IPS DF 19.7 (cell line): ENCODE measurements at places on chromosomes 5 and 9.

DNA sequence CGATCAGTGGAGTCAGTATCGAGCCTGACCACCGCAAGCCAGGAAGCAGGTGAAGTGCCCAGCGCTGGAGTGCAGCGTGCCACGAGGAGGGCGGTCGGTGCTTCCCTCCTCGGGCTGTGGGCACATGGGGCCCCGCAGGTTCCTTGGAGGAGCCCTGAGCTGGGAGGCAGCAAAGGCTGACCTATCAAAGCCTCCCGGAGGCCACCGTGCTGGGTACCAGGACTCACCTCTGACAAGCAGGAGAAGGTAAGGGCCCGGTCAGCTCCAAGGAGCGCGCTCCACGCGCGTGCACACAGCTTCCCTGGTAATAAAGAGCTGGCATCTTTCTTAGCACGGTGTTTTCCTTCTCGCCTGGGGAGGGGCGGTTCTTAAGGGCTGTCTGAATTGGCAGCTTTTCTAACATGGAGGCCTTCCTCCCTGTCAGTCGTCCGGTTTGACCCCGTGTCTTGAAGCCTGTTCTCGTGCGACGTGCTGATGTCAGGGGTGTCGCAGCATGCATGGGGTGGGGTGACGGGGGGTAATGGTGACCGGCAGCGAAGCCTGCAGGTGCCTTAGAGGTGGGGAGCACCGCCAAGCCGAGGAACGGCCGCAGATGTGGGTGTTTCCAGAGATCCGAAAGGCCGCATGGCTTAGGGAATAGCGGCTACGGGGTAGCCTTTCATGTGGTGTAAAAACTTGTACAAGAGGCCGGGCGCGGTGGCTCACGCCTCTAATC lies 13.1 kb downstream of the PMPCA start:
- DNase-seq, result no peak

GRCh38 chr5:16568875-16569580 lies 47.8 kb downstream of the RETREG1 start:
- no peak for DNase-seq

DNA sequence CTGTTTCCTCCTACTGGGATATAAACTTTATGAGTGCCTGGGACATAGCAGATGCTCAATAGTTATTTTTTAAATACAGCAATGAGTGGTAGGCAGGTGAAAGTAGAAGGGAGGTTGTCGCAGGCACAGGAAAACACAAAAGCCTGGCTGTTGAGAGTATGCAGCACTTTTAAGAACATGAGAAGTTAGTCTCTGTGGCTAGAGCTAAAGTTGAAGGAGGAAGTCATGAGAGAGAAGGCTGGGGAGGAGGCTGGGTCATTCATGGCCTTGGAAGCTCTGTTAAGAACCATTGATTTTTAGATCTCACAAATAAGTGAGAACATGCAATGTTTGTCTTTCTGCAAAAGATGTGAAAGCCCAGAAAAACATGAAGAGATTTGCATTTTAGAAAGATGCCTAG lies 126.7 kb downstream of the PRKACG start:
- no peak for DNase-seq

- DNase-seq, result no peak
Observed at GRCh38 chr5:126777257-126777974, 480 bp downstream of the LMNB1 start.

GRCh38 chr9:99401680-99402504 lies 179.8 kb downstream of the SEC61B start:
- no peak for DNase-seq

GRCh38 chr5:165349735-165350134 lies 1844.3 kb downstream of the MAT2B start:
- DNase-seq, result no peak

GRCh38 chr5:137831526-137831925 lies 36.1 kb upstream of the MYOT start:
- no peak for DNase-seq

DNA sequence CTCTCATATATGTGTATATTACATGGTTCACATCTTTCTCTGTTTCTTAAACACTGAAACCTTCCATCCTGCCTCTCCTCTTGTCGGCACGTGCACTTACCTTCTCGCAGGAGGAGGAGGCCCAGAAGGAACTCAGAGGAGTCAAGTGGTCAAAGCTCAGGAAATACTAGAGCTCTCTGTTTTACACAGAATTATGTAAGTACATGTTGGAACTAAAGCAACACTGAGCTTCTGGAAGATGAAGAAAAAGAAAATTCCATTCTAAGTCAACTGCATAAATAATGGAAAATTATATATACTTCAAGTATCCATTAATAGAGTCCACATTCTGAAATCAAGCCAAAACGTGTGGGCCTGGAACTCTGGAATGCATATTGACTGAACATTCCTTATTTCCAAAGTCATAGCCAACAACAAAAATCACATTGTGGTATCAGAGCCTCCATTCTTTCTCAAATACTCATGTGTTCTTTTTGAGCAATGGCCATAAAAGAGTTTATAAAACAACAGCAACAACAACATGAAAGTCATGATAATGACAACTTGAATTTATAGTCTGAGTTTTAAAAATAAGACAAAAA lies 121.5 kb upstream of the RAI14 start:
- DNase-seq, result no peak

DNA sequence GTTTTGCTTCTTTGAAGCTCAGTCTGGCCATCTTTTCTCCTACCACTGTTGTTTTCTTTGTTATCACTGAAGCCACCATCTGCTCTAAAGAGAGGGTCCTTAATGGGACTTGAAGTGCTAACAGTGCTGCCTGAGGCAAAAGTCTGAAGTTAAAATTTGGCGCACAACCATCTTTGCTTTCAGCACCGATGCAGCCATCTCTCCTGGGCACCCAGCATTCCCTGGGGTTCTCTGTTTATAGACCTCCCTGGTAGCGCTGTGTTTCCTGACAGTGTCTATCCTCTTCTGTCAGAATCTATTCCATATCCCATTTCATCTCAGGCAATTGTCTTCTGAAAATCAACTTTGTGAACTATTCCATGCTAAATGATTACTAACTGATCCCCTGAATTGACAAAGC lies 491.5 kb upstream of the MPDZ start:
- no peak for DNase-seq

GRCh38 chr5:125609011-125609410 lies 814.2 kb upstream of the GRAMD2B start:
- DNase-seq, result no peak

- DNase-seq, result no peak
Observed at GRCh38 chr5:38607396-38607795, 51.0 kb upstream of the LIFR start.

GRCh38 chr9:94164806-94165549 lies 80.7 kb downstream of the PTPDC1 start:
- DNase-seq, result no peak

- no peak for DNase-seq
Observed at GRCh38 chr5:175344331-175345195, 99.4 kb downstream of the DRD1 start.

- DNase-seq, result no peak
Observed at GRCh38 chr9:27765266-27766072, 192.2 kb upstream of the C9orf72 start.

DNA sequence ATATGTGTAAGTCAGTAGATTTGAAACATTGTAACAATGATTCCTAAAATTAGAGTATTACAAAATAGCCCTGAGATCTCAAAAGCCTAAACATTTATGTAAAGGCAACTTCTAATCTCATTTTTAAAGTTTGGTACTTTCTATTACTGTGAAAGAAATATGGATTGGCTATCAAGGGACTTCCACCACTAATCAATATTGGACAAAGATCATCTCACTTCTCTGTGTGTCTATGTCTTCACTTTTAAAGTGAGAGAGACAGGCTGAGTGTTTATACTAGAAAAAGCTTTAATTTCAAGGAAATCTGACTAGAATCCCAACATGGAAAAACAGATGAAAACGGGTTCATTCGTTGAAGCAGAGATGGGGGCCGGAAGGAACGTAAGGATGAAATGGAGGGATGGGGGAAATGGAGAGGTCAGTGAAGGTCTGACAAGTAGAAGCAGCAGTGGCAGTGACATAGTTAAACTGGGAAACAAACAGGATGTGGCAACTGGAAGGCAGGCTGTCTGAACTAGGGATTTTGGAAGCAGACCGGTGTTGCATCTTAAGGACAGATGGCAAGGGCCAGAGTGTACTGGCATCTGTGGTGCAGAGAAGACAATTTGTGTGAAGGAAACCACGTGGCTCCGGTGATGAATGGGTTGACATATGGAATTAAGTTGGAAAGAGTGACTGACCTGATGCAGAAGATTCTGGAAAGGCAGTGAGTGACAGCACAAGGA lies 60.8 kb downstream of the PDE4D start:
- DNase-seq, result no peak

- no peak for DNase-seq
Observed at GRCh38 chr5:158414333-158414762, 555.4 kb upstream of the CLINT1 start.
